ENCODE measurements at places on chromosomes 12 and 14.

GRCh38 chr12:81888106-81888740 lies 129.1 kb upstream of the PPFIA2 start:
- DNase-seq = no peak

DNA sequence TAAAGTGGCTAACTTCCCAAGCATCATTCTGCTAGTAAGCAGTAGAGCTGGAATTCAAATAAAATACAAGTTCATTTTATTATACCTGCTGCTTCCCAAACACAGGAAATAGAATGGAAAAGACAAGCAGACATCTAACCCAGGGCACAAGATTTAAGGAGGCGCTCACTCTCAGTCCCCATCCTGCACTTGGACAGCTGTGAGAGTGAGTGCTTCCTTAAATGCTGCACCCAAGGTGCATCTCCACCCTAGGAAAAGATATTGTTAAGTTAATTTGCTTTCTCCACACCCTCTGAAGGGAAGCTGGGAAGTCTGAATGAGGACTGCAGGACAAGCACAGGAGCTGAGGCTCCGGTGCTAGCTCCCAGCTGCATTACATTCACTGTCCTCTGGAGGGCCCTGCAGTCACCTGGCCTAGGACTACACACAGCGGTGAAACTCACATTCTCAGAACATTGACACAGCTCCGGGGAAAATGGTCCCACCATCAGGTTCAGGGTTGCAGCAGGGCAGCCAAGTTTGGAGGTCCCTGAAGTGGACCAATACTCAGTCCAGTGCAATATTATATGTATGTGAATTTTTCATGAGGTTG lies 14.2 kb downstream of the HEBP1 start:
- DNase-seq = no peak

GRCh38 chr14:68232300-68233055 lies 412.9 kb downstream of the RAD51B start:
- peak; percentile 70 for DNase-seq

- DNase-seq = no peak
These were observed 397.1 kb downstream of the NOVA1 start for GRCh38 chr14:26200687-26201086.

DNA sequence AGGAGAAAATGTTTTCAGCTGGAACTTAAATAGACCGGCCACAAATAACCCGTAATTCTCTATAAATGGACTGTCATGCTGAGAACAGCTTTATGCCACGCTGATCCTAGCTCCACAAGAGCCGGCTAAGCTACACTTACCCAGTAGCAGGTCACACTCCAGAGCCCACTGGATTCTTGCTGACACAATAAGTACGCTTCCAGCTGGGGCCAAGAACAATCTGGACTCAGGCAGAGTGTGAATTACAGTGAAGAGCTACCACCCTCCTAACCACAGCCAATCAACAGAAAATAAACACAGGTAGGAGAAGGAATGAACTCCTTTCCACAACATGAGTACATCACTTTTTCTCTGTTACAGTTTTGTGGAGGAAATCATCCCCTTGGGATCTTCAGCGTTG lies 531.3 kb downstream of the GALC start:
- DNase-seq = no peak

GRCh38 chr12:115296613-115297198 lies 612.7 kb upstream of the TBX3 start:
- DNase-seq = no peak

- DNase-seq = no peak
These were observed 19.3 kb upstream of the SERPINA6 start for GRCh38 chr14:94342334-94342934.

DNA sequence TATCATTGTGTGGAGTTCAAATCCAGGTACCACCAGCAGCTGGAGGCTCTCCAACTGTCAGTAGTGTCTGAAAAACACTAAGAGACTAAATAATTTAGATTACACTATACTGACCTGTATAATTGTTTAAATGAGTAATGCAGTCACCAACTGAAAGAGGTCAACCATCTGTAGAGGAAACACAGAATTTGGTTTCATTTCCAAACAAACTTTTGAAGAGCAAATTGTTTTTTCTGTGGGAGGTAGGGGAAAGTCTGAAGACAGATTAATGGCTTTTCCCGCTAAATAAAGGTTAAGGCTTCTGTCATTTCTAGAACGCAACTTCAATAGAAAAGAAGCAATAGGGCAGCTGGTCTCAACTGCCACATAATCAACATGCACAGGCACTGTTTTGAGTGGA lies 462.6 kb downstream of the PRKD1 start:
- no peak for DNase-seq

DNA sequence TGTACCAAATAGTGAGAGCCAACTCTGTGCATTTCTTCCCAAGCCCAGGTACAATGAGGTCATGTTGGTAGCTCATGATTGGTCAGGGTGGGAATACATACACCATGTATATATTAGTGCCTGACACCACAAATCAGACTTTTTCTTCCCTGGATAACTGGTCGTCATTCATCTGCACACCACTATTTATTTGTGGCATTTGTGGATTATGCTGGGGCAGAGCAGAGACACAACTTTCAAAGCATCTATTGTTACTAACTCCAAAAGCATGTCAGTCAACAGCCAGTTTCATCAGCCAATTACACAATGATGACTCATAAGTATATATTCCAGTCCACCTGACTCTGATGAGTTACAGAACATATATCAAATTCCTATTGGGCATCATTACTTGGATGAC lies 181.7 kb downstream of the ADAMTS20 start:
- no peak for DNase-seq

- DNase-seq = no peak
These were observed 92.4 kb downstream of the TPH2 start for GRCh38 chr12:72031066-72031465.

- peak; percentile 65 for DNase-seq
These were observed 46.3 kb upstream of the FBXO21 start for GRCh38 chr12:117236456-117237001.

DNA sequence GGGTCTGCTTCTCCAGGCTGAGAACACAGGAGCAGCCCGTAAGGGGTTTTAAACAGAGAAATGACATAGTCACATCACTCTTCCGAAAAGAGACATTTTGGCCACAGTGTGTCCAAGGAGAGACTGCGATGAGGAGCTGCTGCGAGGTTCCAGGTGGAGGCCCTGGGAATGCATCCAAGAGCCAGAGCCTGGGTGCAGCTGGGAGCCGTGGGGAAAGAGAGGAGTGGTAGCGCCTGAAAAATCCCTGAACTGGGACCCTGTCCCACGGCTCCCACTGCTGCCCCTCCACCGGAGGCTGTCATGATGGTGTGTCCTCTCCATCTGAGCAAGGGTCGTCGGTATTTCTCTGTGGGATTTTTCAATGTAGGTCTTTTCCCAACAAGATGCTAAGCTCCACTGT lies 146.9 kb downstream of the BCL11B start:
- no peak for DNase-seq

GRCh38 chr12:44098786-44099185 lies 262.9 kb downstream of the TMEM117 start:
- no peak for DNase-seq

GRCh38 chr12:82057770-82058169 lies 298.6 kb upstream of the PPFIA2 start:
- no peak for DNase-seq

GRCh38 chr12:46914336-46914735 lies 88.5 kb upstream of the SLC38A4 start:
- DNase-seq = no peak
